Activated CD4-positive, alpha-beta T cell treated with anti-CD3 and anti-CD28 coated beads, Interleukin-2, amount 50 U/mL, for 48 hours (primary cell): ENCODE measurements at places on chromosomes 6 and 20.

DNA sequence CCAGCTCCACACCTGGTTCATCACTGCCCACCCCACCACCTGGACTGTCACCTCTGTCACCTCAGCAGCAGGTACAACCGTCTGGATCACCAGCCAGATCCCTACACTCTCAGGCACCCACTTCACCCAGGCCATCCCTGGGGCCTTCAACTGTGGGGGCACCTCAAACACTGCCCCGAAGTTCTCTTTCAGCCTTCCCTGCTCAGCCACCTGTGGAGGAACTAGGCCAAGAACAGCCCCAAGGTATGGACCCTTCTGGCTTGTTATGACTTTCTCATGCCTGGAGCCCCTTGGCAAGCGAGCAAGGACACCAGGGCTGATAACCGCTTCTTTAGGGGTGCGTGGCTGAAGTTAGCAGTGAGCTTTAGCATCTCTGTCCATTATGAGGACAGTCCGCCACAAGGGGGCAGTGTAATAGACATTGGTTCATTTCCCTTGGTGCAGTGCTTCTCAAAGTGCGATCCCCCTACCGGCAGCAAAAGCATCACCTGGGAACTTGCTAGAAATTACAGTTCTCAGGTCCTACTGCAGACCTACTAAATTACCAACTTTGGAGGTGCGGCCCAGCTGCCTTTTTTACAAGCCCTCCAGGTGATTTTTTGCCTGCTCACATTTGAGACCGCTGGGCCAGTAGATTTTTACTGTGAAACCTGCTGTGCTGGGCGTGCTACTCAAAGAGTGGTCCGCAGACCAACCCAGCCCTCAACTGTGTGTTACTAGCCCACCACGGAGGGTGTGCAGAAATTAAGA lies 32.5 kb downstream of the PNPLA1 start:
- peak; percentile 97 for DNase-seq

DNA sequence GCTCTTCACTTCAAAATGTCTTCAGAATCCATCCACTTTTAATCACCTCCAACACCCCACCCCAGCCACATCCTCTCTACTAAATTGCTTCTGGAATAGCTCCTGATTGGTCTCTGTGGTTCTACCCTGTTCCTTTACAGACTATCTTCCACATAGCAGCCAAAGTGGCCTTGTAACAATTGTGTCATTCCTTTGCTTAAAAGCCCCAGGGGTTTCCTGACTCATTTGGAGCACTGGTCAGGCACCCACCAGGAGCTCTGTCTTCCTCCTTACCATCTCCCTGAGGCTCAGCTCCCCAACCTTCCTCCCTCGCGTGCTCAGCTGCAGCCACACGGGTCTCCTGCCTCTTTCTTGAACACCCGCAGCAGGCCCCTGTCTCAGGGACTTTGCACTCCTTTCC lies 126.8 kb downstream of the HIVEP1 start:
- DNase-seq = no peak

- DNase-seq = no peak
Measured at GRCh38 chr6:143603455-143603854, 74.3 kb upstream of the PHACTR2 start.

DNA sequence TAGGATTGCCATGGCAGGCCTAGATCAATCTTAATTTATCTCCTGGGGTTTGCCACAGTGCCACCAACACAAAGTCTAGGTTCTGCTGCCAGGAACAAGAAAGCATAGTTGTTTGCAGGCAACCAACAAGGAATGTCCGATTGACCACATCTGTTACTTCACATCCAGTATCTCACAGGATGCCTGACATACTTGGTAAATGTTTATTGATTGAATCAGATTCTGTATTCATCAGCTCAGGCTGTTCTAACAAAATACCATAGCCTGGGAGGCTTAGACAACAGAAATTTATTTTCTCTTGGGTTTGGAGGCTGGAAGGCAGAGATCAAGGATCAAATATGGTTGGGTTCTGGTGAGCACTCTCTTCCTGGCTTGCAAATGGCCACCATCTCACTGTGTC lies 26.3 kb upstream of the MC3R start:
- no peak for DNase-seq

DNA sequence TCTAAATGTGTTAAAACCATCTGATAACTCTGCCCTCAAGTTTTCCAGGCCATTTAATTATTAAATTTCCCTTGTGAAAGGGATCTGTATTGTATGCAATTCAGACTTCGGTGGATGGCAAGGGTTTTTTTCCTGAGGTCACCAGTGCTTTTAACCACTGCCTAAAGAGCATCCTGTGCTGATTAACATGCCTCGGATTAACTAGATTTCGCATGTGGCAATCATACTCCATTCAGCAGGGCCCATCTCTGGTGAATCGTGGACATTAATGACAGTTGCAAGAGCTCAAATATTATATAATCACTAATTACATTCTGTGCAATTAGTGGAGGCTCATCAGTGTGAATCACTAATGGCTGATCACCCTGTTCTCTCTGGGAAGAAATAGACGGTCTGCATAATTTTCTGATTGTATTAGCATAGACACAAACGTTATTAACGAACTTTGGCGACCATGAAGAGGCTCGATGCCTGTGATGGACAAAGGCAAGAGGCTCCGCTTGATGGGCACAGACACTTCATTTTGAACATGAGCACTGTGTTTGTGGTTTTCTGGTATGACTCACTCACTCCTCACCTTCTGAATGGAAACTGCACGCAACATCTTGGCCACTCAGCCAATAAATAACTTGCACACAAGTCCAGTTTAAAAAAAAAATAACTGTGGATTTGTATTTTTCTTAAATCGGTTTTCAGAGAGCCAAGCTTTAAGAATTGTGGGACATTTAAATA lies 31.4 kb downstream of the LINC00237 start:
- no peak for DNase-seq

- no peak for DNase-seq
Measured at GRCh38 chr6:44255105-44255808, 2.1 kb downstream of the SLC35B2 start.

DNA sequence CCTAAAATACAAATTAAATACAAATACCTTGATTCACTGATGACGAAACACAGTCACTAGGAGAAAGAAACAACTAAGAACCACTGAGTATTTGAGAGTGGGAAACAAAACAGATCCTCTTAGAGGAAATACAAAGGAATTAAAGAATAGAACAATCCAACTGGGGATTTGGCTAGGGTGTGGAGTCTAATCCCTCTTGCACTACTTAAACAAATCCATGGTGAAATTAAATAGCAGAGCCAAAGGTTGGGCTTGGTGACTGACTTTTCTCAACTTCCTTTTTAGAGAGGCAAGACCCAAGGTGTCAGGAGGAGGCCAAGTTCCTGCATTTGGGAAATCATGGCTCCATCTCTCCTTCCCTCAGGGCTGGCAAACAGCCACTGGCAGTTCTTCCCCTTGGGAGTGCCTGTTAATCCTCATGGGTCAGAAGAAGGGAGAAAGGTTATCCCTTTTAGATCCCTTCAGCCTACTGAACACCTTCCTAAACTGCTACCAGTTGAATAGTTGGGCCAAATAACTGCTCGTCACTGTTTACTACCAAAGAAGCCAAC lies 101.2 kb upstream of the TRAF3IP2 start:
- no peak for DNase-seq

DNA sequence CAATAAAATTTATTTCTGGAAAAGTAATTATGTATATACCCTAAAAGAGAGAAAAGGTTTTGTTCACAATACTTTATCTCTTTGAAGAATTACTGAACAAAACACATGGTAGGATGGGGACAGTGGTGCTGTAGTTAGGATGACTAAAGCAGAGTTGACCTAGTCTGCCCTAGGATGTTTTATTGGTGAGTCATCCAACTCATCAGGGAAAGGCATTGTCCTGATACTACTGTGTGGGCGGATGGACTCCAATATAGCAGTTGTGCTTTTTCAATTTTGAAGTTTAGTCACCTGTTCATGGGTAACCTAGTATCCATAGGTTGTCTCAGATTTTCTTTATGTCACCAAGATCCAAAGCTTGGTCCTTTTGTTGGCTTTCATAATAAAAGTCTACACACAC lies 53.3 kb upstream of the EYS start:
- DNase-seq = no peak

- DNase-seq = no peak
Measured at GRCh38 chr20:41394931-41395666, 28.5 kb upstream of the EMILIN3 start.

- no peak for DNase-seq
Measured at GRCh38 chr6:136511397-136511796, 38.8 kb downstream of the MAP7 start.

- no peak for DNase-seq
Measured at GRCh38 chr6:154738551-154738961, 5.3 kb downstream of the SCAF8 start.

- DNase-seq = no peak
Measured at GRCh38 chr6:90074161-90074850, 180.0 kb downstream of the GJA10 start.

- DNase-seq = no peak
Measured at GRCh38 chr6:122405417-122405816, 6.0 kb downstream of the HSF2 start.

DNA sequence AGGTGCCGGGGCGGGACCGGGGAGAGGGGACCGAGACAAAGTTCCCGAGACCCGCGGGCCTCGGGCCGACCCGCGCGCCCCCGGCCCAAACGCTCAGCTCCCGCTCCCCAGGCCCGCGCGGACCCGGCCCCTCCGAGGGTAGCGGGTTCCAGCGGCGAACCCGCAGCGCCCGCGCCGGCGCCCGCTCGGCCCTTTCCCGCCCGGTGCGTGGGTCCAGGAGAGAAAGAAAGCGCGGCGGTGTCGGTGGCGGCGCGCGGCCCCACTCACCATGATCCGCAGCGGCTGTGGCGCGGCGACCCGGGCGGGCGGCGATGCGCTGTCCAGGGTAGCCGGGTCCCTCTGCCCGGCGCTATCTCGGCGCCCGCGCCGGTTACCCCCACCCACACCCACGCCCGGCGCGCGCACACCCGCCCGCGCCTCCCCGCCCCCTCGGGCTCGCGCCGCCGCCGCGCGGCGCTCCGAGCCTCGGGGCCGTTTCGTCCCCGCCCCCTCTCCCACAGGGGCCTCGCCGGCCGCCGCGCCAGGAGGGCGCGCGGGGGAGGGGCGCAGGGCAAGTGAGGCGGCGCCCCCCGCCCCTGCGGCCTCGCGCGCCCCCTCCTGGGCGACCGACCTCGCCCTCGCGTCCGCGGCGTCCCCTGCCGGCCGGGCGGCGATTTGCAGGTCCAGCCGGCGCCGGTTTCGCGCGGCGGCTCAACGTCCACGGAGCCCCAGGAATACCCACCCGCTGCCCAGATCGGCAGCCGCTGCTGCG lies at the start of gene ELOVL2:
TSS of gene ELOVL2 (minus strand) at position 345 of the 751 bp plus-strand sequence. CDS start at position 270, 75 bp downstream.
- DNase-seq = peak; percentile 19

DNA sequence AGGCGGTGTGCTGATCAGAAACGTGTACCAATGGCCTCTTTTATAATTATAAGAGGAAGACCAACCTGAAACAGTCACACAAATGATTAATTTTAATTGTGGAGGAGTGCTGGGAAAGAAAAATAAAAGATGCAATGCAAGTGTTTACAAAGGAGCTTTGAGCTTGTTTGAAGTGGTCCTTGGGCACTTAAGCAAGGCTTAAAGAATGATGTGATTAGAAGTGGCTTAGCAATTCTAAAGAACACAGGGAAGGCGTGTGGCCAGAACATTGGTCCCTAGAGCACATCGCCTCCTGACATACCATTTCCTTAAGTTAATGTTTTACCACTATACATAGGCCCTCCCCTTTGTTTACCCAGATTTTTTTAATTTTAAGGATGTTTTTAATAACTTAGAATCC lies 26.1 kb downstream of the PTPN1 start:
- DNase-seq = no peak

GRCh38 chr6:43205849-43206248 lies 23.4 kb downstream of the DNPH1 start:
- no peak for DNase-seq

DNA sequence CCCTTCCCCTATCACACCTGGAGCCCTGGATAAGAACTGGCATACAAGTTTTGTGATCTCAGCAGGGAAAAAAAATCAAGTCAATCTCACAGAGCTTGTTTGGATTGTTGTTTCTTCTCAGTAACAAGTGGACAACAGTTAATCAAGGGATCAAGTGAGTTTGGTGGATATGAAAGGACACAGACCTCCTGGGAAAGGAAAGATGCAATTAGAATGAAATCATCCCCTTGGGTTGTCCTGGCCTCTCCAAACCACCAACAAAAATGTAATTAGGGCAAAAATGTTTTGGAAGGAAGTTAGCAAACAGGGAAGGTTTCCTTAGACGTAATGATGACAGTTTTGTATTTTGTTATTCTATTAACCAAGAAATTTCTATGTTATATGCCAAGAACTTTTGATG lies 99.1 kb upstream of the PRDM1 start:
- no peak for DNase-seq

GRCh38 chr6:296151-297122 lies 4.2 kb downstream of the DUSP22 start:
- no peak for DNase-seq

GRCh38 chr20:2144850-2145249 lies 43.2 kb downstream of the STK35 start:
- no peak for DNase-seq

DNA sequence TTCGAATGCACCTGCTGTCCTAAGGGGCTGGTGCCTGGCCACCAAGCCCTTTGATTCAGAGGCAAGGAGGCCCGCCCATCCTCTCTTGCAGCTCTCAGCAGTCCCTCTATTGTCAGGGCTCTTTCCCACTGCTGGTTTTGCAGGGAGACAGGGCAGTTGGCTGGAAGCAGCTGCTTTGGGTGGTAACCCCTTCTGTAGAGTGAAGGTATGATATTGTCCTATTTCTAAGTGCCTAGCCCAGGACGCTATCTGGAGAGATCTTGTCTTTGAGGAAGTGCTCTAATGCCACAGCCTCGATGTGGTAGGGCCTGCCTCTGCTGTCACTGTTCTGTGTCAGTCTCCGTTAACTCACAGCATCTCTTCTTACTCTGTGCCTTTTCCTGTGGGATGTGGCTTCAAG lies 5.6 kb downstream of the PLCG1 start:
- DNase-seq = no peak

- peak; percentile 41 for DNase-seq
Measured at GRCh38 chr6:63571361-63572043, 778 bp upstream of the LOC128125822 start.

GRCh38 chr6:45712786-45713185 lies 302.9 kb downstream of the CLIC5 start:
- no peak for DNase-seq

- DNase-seq = no peak
Measured at GRCh38 chr6:12331474-12331873, 41.3 kb downstream of the EDN1 start.

DNA sequence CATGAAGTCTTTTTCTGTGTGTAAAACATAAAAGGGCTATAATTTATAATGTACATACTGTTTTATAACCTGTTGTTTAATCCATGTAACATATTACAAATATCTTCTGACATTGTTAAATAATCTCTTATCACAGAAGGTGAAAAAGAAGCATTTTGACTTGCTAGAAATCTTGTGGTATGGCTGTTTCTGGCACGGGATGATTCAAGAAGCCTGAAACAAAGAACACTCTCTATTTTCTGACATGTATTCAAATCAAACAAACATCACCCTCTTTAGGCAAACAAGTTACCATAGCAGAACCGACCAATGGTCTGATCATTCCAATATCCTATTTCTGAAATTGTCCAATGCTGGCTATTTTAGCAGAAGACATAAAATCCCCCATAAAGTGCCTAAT lies 55.4 kb downstream of the HS3ST5 start:
- no peak for DNase-seq

GRCh38 chr6:70062010-70062409 lies 195.7 kb downstream of the COL19A1 start:
- no peak for DNase-seq
